NCI-H1694 (cell line): ENCODE measurements at places on chromosomes 7 and 10.
A peak's percentile ranks its signal among the peaks of the same experiment; 100 is the strongest.

GRCh38 chr10:24415455-24416125 is 206.7 kb downstream of the KIAA1217 start:
- no peak for DNase-seq

GRCh38 chr10:36345807-36346206 is 703.7 kb upstream of the FZD8 start:
- no peak for DNase-seq

GRCh38 chr10:25615926-25616325 is 318.1 kb upstream of the MYO3A start:
- DNase-seq: no peak

- DNase-seq: no peak
Observed at GRCh38 chr10:69073026-69073425, 14.9 kb upstream of the SRGN start.

GRCh38 chr10:78165617-78166016 is 132.0 kb downstream of the RPS24 start:
- DNase-seq: peak; percentile 60

GRCh38 chr10:60517805-60518204 is 128.1 kb upstream of the ANK3 start:
- DNase-seq: no peak

DNA sequence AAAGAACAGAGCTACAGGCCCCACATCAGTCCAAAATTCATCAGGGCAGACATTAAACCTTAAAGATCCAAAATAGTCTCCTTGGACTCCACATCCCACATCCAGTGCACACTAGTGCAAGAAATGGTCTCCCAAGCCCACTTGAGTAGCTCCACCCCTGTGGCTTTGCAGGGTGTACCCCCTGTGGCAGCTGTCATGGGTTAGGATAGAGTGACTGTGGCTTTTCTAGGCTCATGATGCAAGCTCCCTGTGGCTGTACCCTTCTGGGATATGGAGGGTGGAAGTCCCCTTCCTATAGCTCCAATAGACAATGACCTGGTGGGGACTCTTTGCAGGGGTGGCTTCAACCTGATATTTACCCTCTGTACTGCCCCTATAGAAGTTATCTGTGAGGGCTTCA is 128.8 kb upstream of the DKK1 start:
- DNase-seq: no peak

DNA sequence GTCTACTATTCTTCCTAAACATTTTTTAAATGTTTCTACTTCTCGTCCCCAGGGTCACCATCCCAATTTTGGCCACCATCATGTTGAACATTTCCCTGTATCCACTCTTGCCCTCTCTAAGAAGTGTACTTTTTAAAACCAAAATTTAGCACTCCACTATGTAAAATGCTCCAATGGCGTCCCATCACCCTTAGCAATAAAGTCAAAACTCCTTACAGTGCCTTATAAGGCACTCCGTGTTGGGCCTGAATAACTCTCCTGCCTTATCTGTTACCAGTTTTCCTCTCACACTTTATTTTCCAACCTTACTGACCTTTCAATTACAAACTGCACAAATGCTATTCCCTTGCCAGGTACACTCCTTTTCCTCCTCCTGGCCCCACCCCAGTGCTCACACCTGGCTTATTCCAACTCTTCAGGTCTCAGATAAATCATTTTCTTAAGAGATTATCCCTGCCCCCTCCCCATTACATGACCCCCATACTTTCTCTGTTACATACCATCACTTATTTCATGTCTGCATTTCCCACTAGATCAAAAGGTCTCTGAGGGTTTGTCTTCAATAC is 1.3 kb downstream of the TMEM168 start:
- no peak for DNase-seq

GRCh38 chr10:126247446-126247975 is 140.8 kb downstream of the ADAM12 start:
- DNase-seq: no peak

- no peak for DNase-seq
Observed at GRCh38 chr10:47031901-47032465, 120.8 kb downstream of the PTPN20 start.

- no peak for DNase-seq
Observed at GRCh38 chr7:29453021-29453420, 110.6 kb upstream of the PRR15 start.

- DNase-seq: no peak
Observed at GRCh38 chr7:106916679-106917078, 51.6 kb downstream of the PIK3CG start.

- no peak for DNase-seq
Observed at GRCh38 chr10:12051241-12051640, 8.6 kb upstream of the UPF2 start.

DNA sequence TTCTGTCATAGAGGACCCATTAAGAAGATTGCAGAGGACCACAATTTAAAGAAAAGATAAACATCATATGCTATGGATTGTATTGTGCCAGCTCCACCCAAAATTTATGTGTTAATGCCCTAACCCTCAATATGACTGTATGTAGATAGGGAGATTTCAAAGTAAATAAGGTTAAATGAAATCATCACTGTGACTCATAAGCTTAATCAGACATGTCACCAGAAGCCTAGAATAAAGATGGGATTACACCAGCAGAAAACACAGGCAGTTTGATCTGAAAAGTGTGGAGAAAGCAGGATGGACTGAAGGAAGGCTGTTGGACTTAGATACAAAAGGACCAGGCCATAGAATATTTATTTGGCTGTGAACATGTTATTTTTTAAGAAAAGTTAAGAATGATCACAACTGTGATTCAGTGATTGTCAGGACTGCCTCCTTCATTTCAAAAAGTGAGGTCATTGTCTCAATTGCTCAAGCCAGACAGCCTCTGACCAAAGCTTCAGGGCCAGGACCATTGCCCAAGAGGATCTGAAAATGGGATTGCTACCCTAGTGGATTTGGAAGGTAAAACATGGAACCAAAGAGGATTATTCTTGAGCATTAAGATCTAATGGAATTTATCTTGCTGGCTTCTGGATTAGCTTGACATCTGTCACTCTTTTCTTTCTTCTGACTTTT is 270.8 kb upstream of the POM121L12 start:
- no peak for DNase-seq

- DNase-seq: peak; percentile 13
Observed at GRCh38 chr7:63067897-63068585, 930.6 kb upstream of the ZNF722 start.

- DNase-seq: peak; percentile 42
Observed at GRCh38 chr7:20958572-20958971, 171.9 kb upstream of the SP8 start.

DNA sequence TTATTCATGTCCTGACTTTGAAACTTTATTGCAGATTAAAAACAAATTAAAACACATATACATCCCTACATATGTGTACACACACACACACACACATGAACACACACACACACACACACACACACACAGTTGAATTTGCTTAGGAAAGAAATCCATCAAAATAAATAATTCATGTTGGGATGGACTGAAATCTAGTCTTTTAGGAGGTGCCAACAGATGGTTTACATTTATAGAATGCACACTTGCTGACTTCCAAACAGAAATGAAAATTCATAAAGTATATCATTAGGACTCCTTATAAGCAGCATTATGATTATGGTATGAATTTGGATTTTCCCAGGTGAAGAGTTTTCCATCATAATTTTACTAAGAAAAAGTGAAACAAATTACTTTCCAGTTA is 270.5 kb upstream of the ETV1 start:
- no peak for DNase-seq

- no peak for DNase-seq
Observed at GRCh38 chr10:61812052-61812721, 89.3 kb upstream of the ARID5B start.

DNA sequence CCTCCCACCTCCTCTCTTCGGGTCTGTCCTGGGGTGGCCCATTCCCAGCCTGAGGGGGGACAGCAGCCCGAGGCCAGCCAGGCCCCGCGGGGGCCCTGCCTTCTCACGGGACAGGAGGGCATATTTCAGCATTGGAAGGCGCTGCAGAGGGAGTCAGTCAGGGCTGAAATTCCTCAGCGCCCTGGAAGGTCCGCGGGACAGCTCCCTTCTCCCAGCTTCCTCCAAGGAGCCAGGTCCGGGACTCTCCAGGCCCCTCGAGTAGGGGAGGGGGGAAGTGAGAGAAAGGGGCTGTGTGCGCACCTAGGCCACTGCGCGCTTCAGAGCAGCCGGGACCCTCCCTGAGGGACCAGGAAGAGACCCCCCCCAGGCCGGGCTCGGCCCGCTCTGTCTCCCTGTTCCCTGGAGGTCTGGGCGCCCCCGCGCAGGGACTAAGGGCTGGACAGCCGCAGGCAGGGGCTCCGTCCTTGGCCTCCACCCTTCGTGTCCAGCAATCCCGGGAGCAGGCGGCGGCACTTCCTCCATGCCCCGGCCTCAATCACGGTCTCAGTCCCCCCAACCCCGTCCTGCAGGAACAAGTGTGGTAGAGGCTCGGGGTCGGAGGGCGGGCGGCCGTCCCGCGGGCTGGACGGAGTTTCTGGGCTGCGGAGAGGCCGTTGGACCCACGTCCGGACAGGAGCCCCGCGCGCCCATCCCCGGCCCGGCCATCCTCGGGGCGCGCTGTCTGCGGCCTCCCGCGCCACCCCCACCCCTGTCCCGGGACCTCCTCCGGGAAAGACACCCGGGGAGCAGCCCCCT is 6.0 kb upstream of the ELFN1 start:
- no peak for DNase-seq

DNA sequence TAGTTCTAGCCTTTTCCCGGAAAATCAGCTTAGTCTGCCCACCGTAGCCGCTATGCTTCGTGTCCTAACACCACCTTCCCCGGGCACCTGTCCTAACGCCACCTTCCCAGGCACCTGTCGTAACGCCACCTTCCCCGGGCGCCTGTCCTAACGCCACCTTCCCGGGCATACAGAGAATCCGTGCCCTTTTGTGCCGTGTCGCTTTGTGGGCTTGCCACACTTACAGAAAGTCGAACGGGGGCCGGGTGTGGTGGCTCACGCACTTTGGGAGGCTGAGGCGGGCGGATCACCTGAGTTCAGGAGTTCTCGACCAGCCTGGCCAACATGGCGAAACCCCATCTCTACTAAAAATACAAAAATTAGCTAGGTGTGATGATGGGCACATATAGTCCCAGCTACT is 73.6 kb upstream of the DNAJB6 start:
- no peak for DNase-seq

DNA sequence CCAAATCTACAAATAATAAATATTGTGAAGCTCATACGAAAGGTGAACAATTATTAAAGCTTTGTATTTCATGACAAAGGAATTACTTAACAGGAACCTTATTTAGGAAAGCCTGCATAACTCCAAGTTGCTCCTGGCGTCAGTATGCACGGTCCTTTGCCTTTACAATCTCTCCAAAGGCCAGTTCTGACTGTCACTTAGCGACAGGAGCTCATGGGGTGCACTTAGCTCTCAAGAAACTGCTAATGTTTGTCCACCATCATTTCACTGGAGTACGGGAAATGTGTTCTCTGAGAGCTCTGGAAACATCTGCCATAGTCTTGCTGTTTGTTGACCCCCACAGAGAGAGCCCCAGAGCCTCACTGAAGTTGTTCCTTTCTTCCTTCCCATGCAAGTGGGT is 781.5 kb upstream of the POM121L12 start:
- DNase-seq: no peak

- no peak for DNase-seq
Observed at GRCh38 chr10:34341473-34341872, 473.6 kb downstream of the PARD3 start.

- DNase-seq: no peak
Observed at GRCh38 chr7:75814407-75814947, 871 bp upstream of the CCL24 start.

- no peak for DNase-seq
Observed at GRCh38 chr10:3312403-3312940, 139.9 kb upstream of the PITRM1 start.

- DNase-seq: no peak
Observed at GRCh38 chr7:39892361-39892760, 57.7 kb upstream of the CDK13 start.

DNA sequence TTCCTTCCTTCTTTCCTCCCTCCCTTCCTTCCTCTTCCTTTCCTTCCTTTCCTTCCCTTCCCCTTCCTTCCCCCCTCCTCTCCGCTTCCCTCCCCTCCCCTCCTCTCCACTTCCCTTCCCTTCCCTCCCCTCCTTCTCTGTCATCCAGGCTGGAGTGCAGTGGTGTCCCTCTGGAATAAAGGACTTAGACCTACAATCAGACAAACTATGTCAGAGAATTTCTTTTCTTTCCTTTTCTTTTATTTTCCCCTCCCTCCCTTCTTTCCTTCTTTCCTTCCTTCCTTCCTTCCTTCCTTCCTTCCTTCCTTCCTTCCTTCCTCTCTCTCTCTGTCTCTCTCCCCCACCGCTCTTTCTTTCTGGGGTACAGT is 242.2 kb downstream of the GATA3 start:
- DNase-seq: no peak

DNA sequence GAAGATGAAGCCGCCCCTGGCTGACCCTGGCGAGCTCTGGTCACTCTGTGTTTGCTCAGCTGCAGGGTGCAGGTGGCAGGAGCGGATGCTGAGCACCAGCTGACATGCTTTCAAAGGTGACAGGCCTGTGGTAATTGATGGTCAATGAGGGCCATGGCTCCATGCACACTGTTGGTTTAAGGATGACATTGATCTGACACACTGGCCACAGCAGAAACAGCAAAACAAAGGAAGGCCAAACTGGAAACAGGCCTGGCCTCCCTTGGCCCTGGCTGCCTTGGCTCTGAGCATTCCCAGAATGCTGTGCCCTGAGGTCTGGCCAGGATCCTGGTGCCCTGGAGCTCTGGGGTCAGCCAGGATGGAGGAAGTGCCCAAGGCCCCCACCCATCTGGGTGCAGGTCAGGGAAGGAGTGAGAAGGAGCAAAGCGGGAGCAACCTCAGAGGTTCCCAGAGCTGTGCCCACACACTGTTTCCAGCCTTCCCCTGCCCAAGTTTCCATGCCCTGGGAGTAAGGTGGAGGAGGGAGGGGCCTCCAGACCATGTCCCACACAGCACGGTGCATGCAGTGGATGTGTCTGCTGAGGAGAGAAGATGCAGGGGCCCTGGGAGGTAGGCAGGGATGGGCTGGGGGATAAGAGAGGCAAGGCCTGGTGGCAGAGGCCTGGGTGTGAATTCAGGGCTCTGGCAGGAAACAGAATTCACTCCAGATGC is 302.2 kb downstream of the RPS24 start:
- DNase-seq: no peak

- DNase-seq: no peak
Observed at GRCh38 chr7:23333671-23334246, 34.6 kb downstream of the MALSU1 start.

DNA sequence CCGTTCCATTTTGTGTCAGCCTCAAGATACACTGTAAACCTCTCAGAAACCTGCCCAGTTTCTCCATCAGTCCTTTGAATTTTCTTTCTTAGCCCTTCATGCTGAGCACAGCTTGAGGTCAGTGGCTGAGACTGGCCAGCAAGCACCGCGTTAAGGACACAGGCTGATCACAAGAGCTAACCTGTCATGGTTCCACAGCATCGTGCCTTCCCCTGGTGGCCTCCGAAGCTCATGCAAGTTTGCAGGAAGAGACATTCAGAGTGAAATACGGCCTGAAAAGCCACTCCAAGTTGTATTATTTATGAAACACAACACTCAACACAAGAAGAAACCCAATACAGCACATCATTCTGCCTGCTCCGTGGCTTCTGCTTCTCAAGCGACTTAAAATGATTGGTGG is 57.0 kb upstream of the PFKP start:
- DNase-seq: no peak

GRCh38 chr10:119104654-119105015 is 722 bp downstream of the DENND10 start:
- DNase-seq: no peak

GRCh38 chr10:113126229-113127201 is 176.5 kb downstream of the TCF7L2 start:
- no peak for DNase-seq

- DNase-seq: peak; percentile 21
Observed at GRCh38 chr10:59672150-59672875, 37.3 kb downstream of the SLC16A9 start.
